ENCODE measurements at places on chromosomes 1 and 21.

DNA sequence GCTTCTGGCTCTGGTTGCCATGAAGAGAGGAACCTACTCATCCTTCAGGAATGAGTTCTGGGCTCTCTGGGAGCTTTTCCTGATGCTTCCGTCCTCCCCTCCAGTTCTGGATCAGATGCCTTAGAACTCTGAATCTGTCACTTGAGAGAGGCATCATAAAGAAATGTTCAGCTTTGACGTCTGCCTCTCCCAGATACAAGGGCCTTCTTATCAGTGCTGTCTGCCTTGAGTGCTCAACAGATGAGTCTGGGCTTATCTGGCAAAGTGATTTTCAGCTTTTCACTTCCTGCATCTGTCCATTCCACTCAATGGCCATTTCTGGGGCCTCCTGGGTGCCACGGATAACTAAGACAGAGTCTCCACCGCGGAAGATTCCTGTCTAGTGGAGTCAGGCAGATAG, 12.3 kb upstream of the OTUD3 start:
- no peak for DNase-seq

DNA sequence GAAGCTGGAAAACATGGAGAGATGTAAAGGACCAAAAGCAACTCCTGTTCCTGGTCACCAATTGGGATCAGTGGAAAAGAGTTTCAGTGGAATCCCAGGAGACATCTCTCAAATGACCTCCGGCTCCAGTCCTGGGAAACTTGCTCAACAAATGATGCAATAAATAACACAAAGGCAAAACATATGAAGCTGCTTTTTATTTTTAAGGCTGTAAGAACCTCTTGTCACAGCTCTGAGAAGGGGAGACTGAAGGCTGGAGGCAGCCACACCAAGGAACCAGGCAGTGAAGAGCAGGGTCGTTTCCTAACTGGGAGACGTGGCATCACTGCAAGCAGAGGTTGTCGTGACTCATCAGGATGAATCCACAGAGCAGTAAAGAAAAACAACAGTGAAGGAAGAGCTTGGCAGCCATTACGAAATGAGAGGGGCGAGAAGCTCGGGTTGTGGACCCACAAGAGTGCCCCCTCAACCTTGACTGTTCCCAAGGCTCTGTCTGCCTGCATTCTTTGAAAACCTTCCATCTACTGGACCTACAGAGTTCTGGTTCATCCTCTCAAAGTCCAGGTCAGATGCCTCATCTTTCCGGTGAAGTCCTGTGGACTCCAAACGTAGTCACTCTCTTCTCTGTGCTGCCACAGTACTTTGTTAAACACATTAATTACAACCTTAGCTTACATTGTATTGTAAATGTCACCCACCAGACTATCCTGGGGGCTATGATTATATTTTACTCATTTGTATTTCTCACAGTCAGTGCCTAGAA, 32.1 kb downstream of the JAK1 start:
- no peak for DNase-seq

- peak; percentile 39 for DNase-seq
These were observed 101.4 kb upstream of the VAMP3 start for GRCh38 chr1:7669559-7670311.

DNA sequence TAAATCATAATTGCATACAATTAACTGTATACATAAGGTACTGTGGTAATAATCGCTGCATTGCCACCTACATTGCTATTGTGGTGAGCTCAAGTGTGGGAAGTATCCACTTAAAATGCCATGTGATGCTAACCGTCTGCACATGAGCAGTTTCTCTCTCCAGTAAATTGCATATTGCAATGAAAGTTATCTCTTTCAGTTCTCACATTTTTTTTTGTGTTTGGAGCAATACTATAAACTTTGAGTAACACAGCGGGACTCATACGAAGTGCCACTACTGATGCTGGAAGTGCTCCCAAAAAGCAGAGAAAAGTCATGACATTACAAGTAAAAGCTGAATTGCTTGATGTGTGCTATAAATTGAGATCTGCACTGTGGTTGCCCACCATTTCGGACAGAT, 38.5 kb downstream of the DISC1 start:
- DNase-seq: no peak

DNA sequence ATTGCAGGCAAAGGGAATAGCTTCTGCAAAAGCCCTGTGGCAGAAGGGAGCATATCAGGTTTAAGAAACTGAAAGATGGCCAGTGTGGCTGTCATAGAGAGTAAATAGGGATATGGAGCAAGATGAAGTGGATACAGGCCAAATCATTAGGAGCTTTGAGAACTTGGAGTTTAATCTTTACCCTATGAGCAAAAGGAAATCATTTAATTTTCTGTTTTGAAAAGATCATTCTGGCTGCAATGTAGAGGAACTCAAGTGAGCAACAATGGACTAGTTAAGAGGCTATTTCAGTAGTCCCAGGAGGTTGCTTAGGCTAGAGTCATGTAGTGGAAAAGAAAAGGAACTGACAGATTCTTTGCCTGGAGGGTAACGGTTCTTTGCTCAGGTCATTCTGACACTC, 47.2 kb downstream of the RAP1A start:
- no peak for DNase-seq

GRCh38 chr1:147771226-147772125, 11.1 kb upstream of the GJA5 start:
- no peak for DNase-seq

DNA sequence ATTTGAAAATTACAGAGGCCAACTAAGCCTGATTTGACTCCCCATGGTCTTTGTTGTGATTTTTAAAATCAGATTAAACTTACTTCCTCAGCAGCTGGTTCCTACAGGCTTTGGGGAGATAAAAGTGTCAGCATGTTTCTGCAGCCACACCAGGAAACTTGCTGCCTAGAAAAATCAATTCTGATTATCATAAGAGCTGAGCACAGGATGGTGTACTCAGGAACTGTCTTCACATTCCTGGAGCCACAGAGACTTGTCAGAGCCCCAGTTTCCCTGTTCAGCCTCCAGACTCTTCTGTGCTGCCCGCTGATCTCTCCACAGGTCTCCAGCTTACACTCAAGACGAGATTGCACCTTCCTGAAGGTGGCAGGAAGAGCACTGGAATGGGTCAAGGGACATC, 23.9 kb downstream of the RAB3B start:
- DNase-seq: no peak

- no peak for DNase-seq
These were observed 148.4 kb upstream of the HMCN1 start for GRCh38 chr1:185585770-185586169.

DNA sequence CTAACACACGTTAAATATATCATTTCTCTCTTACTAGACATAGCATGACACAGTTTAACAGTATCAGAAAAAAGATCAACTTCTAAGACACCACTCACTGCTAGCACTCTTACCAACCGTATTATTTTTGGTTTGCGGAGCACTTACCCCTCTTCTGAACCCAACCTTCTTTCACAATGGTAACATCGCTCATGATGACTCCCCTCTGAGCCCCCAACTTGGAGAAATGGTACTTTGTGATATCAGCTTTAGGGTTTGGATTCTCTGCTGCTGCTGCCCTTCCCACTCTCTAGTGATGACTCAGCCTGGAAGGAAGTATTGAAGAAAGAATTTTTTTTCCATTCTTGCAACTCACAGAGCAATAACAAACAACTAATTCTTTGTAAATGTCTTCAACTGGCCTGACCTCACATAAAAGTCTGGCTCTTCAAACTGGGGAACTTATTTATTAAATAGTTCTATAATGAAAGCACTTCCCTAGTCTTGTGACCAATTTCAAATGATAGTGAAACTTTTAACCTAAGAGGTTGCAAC, 7.0 kb downstream of the AKT3 start:
- DNase-seq: no peak

- DNase-seq: no peak
These were observed 11.4 kb downstream of the SLC45A3 start for GRCh38 chr1:205668951-205669340.

DNA sequence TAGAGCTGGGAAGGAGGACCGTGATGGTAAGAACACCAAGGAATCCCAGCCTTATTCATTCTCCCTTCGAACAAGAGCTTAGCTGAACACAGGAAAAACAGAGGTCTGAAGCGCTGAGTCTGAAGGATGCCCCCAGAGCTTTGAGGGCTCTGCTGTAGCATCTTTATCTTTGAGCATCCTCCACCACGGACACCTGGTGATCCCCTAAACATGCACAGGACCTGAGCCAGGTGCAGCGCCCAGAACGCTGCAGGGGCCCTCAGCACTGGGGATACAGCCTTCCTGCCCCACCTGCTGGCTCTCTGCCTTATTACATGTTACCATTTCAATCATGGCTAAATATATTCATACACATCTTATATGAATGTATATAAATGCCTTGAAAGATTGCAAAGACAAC, 7.7 kb upstream of the GPATCH4 start:
- no peak for DNase-seq

DNA sequence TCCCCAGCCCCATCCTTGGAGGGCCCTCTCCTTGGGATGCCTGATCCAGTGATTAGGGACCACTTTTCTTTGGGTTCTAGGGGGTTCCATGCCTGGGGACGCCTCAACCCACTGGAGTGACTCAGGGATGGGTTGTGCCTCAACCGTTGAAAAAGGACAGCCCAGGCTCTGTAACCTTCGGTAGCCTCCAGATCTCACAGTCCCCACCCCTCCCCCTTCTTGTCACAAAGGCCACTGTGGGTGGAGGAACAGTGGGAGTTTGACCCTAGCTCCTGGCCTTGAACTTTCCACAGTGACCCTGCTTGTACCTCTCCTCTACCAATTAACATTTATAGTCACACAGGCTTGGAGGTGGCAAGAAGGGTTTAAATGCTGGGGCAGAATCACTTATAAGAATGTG, 2.6 kb upstream of the RORC start:
- no peak for DNase-seq

GRCh38 chr1:175072099-175072951, 4.7 kb downstream of the TNN start:
- no peak for DNase-seq

DNA sequence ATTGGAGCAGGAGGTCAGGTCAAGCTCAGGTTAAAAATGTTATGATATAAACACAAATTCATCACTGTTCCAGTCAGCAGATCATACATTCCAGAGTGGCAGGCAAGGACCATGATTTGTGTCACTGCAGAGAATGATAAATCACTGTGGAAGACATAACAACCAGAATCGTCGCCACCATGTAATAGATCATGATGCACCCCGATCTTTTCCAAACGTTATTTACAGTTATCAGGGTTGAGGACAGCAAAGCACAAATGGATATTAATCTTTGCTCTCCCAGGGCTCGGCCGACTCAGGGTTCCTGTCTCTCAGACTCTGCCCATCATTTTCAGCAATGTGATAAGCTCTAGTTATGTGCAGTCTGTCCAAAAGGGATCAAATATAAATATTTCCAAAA, 122.7 kb downstream of the ZBTB18 start:
- DNase-seq: no peak

- no peak for DNase-seq
These were observed 10.0 kb upstream of the MORC3 start for GRCh38 chr21:36310016-36310415.

DNA sequence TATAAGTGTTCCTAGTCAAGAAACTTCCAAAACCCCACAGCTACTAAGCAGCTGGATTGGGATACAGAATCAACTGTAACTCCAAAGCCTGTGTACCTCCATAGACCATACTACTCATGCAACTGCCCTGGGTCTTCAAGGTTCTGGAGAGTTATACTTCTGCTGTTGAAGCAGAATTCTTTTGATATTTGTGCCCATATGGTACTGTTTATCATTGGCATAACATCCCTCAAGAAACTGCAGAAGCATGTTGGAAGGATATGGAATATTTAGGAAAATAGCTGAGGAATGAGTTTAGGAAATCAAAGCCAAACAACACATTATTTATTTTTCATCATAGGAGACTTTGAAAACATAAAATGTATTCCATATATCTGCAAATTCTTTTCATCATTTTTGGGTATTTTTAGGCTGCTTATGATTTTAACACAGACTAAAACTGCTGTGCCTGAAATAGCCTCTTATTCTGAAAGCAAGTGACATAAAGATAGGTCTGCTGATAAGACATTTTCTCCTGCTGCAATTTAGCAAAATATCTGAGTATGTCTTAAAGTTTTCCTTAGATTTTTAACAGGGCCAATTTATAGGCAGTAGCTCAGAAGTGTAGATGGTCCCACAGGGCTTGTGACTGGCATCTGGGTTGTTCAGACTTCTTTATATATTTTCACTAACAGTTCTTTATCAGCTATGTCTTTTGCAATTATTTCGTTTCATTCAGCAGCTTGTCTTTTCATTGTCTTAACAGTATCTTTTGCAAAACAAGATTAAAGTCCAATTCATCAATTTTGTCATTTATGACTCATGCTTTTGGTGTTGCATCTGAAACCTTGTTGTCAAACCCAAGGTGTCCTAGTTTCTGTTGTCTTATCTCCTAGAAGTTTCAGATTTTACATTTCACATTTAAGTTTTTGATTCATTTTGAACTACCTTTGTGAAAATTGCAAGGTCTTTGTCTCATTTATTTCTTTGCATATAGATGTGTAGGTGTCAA, 41.1 kb upstream of the ZNF124 start:
- DNase-seq: no peak

DNA sequence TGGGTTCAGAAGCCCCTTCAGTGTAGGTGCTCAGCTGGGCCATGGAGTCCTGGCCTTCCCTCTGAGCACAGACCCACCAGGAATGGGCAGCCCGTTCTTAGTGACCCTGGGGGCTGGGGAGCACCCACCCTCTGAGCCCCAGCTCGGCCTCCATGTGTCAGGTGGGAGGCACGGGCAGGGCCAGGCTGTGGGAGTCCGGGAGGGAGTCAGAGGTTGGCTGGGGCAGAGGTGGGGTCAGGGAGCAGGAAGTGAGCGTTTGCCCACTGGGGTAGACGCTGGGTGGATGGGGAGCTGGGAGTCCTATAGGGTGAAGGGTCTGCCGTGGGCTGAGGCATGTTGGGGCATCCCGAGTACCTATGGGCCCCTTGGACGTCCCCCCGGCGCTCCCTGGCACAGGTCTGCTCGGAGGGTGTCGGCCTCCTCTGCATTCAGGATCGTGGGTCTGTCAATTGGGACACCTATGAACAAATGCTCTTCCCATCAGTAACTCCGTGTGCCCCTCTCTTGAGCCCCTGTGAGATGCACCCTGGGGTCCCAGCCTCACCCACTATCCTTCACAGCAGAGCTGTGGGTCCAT, 30.5 kb downstream of the COL18A1 start:
- no peak for DNase-seq

GRCh38 chr1:190043655-190044054, 434.0 kb downstream of the BRINP3 start:
- no peak for DNase-seq

DNA sequence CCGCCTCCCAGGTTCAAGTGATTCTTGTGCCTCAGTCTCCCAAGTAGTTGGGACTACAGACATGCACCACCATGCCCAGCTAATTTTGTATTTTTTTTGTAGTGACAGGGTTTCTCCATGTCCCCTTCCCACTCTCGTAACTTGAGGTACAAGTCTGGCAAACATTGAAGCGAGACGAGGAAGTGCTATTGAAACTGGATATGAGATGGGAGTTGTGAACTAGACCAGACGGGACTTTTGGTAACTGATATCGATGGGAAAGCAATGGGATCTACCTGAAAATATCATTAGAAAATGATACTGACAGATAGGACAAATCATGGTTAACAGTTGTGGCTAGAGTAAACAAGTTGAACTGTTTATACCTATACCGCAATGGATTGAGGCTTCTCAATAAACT, 95.2 kb upstream of the TRABD2B start:
- DNase-seq: no peak

GRCh38 chr1:55194851-55195250, 20.3 kb downstream of the USP24 start:
- no peak for DNase-seq

All from amygdala (tissue), 56 donors.